ENCODE measurements at places on chromosomes 13 and 19.

DNA sequence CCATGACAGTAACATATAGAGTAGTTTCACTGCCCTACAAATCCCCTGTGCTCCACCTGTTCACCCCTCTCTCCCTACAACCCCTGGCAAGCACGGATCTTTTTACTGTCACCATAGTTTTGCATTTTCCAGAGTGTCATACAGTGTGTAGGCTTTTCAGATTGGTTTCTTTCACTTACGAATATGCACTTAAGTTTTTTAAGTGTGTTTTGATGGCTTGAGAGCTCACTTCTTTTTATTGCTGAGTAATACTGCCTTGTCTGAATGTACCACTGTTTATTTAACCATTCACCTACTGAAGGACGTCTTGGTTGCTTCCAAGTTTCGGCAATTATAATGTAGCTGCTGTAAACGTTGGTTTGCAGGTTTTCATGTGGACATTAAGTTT is 175.1 kb downstream of the ITGBL1 start:
- DNase-seq, result no peak

DNA sequence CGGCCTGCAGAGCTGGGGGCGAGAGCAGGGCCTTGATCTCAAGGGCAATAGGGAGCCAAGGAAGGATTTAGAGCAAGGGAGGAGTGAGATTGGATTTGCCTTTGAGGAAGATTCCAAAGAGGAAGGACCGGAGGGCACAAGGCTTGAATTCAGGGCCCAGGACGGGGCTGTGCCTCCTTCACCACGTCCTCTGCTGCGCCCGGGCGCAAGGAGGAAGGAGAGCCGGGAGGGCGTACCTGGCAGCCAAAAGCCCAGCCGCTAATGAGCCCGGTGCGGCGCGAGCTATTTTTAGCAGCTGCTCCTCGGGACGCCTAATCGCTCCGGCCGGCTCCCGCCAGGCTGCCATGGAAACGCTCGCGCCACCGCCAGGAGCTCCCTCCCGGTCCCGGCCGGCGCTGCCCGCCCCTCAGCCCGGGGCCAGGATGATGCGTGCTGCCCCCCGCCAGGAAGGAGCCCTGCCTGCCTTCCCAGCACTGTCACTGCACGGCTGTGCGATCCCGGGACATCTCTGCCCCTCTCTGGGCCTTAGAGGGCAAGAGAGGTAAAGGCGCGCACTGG is 31.3 kb downstream of the TINCR start:
- no peak for DNase-seq

GRCh38 chr13:113630804-113631203 is 27.2 kb downstream of the ATP4B start:
- no peak for DNase-seq

- DNase-seq, result peak; percentile 61
Observed at GRCh38 chr19:53881482-53882390, at the start of gene PRKCG. PRKCG (plus strand) TSS chr19:53882197; CDS start chr19:53882495, 298 bp downstream.

GRCh38 chr13:74026753-74027152 is 107.5 kb downstream of the KLF12 start:
- peak; percentile 62 for DNase-seq

- DNase-seq, result no peak
Observed at GRCh38 chr19:36483653-36484052, 5.7 kb downstream of the ZNF566 start.

- DNase-seq, result no peak
Observed at GRCh38 chr19:34351382-34351826, 13.6 kb upstream of the GPI start.

DNA sequence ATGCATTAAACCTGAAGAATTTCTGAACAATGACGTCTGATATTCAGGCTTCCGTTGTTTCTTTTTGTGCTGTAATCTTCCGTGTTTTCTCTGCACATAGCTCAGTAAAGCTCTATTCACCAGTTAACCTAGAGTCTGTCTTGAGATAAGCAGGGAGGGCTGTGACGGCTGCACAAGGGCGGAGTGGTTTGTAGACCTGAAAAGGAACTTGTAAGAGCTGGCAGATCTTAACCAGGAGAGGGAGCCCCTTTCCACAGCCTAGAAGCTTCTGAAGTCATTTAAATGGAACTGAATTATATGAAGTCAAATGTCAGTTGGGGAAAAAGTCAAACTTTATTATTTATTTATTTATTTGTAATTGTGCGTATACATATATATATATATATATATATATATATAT is 27.5 kb downstream of the DPRX start:
- DNase-seq, result no peak

GRCh38 chr19:10828981-10829821 is 6.8 kb downstream of the TMED1 start:
- DNase-seq, result no peak

Measured in effector CD4-positive, alpha-beta T cell (primary cell).